ENCODE measurements at places on chromosomes 7 and 10.

- DNase-seq: no peak
Observed at GRCh38 chr10:72068901-72069446, 19.4 kb downstream of the SPOCK2 start.

GRCh38 chr10:32893434-32893833 is 64.6 kb downstream of the ITGB1 start:
- no peak for DNase-seq

DNA sequence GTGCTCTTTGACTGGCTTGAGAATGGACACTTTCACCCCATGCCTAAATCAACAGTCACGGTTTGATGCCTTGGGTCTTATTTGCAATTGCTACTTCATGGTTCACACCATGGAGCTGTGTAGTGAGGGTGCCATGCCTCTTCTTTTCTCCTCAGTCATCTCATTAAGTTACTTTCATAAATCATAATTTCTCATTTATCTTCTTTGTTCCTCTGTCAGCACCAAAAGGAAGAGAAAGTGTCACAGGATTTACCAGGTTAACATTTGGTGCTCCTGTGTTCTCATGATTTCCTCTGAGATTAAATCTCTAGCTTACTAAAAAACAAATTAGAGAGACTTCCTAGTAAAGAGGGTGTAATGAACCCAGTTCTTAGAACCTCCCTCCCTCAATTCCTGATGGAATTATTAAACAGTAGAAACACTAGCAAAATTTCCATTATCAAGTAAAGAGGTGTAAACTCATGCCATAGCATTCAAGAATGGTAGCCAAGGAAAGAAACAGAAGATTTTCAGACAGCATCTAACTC is 75.7 kb downstream of the RAMP3 start:
- no peak for DNase-seq

DNA sequence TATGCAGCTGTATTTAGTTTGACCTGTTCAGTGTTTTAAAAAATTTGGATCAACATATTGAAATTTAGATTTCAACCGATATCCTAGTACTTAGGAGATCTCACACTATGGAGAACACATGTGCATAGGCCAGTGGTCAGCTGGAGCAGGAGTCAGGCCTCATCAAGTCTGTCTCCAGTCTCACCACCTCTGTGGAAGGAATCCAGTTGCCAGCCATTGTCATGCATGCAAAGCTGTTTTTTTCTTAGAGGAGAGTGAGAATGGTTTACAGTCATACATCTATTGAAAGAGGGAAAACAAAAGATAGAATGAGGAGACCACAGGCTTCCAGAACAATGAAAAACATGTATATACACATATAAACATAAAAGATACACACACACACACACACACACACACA is 7.6 kb upstream of the CLEC5A start:
- DNase-seq: no peak

DNA sequence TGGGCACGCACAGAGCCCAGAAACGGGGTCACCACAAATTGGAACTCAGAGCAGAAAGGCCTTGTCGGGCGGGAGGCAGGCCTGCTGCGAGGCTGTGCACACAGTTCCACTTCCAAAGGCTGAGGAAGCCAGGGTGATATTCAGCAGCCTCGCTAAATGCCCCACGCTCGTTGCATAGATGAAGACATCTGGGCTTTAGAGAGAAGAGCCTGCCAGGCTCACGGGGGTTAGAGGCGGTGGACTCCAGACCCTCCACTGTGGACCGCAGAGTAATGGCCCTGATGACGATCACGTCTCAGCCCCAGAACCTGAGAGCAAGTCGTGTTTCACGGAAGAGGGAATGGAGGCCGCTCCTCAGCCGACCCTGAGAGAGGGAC is 104.2 kb downstream of the DNAJB6 start:
- no peak for DNase-seq

GRCh38 chr10:92692697-92693533 is 3.2 kb downstream of the HHEX start:
- no peak for DNase-seq

- no peak for DNase-seq
Observed at GRCh38 chr7:29319719-29320521, 125.3 kb downstream of the CHN2 start.

DNA sequence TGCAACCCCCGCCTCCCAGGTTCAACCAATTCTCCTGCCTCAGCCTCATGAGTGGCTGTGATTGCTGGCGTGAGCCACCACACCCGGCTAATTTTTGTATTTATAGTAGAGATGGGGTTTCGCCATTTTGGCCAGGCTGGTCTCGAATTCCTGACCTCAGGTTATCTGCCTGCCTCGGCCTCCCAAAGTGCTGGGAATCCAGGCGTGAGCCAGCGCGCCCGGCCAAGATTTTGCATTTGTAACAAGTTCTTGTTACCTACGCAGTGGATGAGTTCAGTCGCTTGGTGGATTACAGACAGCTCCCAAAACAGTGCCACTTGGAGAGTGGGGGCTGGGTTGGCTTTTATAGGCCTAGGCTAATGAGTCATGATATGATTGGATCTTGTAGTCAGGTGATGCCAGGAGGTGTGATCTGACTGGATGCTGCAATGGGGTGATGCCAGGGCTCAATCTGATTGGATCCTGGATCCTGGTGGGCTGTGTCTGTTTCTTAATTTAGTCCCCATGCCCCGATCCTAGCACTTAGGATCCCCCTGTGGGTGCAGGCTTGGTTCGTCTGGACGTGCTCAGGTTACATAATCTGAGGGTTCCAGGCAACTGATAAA is 20.3 kb downstream of the SBDS start:
- no peak for DNase-seq

GRCh38 chr10:106830006-106830405 is 334.5 kb downstream of the SORCS1 start:
- DNase-seq: no peak

GRCh38 chr10:123327896-123328295 is 173.7 kb downstream of the BUB3 start:
- DNase-seq: no peak

DNA sequence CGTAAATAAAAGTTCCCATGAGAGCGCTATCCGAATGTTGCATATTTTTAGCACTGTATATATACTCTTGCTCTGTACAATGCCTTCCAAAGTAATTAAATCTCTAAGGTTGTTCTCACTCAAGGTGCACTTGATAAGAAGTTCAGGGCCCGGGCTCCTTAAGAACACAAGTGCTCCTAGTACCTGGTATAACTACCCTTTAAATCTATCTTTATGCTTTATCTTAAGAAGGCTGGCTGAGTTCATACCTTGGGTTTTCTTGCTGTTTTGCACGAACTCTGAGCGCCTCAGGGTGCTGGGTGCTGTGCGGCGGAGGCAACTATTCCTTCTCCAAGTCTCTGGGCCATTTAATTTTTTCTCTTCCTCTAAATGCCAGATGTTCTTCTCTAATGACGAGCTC is 80.4 kb downstream of the DNMBP start:
- DNase-seq: no peak

- DNase-seq: no peak
Observed at GRCh38 chr7:12711124-12711523, 23.7 kb downstream of the ARL4A start.

- DNase-seq: no peak
Observed at GRCh38 chr10:95276367-95277200, 14.2 kb downstream of the PDLIM1 start.

GRCh38 chr10:111017098-111017497 is 59.7 kb upstream of the ADRA2A start:
- no peak for DNase-seq

- DNase-seq: no peak
Observed at GRCh38 chr7:49878089-49878488, 104.7 kb downstream of the VWC2 start.

DNA sequence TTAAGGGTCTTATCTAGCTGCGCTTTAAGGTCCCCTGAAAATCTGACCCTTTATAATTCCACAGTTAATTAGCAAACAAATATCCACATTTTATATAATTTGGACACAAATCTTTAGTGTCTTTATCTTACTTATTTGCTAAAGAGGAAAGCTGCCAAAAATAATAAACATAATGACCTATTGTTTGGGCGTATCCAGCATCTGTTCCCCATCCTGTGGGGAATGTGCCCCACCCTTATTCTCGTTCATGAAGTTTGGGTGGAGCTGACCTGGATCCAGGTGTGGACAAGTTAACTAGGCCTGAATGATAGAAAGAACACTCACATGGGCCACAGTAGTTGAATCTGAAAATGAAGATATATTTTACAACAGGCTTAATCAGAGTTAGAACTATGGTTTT is 218.3 kb downstream of the CRPPA start:
- no peak for DNase-seq

DNA sequence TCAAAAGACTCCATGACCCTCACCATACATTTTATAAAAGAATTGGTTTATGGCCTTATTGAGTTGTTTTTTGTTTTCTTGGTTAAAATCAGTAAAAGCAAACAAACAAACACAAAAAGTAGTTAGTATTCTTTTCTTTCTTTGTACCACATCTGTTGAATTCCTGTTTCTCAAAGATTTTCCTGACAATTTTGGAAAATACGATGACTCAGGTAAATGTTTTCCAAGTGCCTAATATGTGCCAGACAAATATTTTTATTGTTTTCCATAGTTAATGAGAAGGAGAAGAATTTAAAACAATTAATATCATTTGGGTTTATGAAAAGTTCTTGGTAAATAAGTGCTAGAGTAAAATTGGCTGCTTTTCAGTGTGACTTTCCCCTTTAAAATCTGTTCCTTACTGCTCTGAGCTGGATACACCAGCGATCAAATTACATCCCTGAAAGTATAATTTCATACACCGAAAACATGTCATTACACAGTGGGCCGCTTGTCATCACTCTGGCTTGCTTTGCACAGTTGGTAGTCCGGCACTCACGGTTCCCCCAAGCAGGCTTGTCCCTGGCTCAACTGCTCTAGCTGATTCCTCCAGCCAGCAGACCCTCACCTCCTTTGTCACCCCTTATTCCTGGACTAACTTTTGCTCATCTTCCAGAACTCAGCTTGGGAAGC is 80.5 kb downstream of the TBXAS1 start:
- DNase-seq: no peak

DNA sequence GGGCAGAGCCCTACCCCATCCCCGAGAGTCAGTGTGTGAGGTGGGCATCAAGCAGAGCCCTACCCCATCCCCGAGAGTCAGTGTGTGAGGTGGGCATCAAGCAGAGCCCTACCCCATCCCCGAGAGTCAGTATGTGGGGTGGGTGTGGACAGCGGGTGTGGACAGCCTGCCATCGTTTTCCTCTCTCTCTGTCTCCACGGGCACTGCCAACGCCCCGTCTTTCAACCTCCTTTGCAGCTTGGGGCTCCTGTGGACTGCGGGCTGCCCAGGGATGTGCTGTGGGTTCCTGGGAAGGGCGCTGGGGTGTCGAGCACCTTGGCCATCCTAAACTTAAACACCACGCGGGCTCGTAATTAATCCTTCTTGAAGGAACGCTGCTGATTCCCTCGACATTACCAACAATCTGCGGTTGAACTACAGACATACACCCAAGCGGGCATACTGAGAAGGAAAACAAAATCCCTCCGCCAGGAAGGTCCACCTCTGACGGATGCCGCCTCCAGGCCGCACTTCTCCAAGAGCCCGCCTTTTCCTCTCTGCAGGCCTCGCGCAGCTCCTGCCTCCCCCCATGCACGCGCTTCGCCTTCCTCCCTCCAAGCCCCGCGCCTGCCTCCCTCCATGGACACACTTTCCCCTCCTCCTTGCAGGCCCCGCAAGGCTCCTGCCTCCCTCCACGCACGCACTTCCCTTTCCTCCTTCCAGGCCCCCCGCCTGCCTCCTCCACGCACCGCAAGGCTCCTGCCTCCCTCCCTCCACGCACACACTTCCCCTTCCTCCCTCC is 65.1 kb downstream of the ADARB2 start:
- DNase-seq: no peak

- DNase-seq: no peak
Observed at GRCh38 chr7:104572554-104572953, 244.2 kb downstream of the LHFPL3 start.

- DNase-seq: no peak
Observed at GRCh38 chr10:93152136-93152535, 78.4 kb downstream of the CYP26A1 start.

DNA sequence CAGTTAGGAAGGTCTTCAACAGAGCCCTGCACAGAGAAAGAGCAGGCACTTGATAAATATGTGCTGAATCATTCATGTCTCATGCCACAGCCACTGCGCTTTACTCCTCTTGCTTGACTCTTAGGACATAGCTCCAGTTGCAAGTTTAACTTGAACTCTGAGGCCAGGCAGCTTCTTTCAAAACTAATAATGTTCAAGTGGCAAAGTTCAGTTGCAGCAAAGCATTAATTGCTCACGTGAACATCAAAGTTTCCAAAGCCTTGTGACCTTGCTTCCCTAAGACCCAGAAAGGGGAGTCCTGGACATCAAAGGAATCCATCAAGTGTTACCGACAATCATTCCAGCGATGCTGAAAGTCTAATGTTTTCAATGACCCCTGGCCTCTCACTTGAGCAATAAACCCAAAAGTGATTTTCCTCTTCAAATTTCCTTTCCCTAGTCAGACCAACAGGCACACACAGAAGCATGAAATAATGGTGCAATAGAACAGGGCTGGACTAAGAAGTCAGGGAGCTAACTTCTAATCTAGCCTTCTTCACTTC is 21.8 kb upstream of the TECTB start:
- no peak for DNase-seq

DNA sequence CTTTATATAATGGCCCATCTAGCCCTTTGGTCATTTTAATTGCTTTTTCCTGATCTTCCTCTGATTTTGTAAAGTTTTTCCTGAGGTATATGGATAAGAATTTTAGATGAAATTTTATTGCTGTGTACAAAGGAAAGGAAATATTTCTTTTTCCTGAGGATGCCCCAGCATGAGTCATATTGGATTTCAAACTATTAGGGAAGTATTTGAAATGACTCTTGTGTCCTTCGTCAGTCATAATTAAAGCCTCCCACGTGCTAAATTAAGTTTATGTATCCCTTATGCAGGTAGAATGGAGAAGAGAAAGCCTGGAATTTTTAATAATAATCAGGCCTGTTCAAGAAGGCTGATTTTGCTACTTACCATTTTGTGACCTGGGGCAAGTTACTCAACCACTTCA is 82.6 kb upstream of the GLI3 start:
- DNase-seq: no peak

DNA sequence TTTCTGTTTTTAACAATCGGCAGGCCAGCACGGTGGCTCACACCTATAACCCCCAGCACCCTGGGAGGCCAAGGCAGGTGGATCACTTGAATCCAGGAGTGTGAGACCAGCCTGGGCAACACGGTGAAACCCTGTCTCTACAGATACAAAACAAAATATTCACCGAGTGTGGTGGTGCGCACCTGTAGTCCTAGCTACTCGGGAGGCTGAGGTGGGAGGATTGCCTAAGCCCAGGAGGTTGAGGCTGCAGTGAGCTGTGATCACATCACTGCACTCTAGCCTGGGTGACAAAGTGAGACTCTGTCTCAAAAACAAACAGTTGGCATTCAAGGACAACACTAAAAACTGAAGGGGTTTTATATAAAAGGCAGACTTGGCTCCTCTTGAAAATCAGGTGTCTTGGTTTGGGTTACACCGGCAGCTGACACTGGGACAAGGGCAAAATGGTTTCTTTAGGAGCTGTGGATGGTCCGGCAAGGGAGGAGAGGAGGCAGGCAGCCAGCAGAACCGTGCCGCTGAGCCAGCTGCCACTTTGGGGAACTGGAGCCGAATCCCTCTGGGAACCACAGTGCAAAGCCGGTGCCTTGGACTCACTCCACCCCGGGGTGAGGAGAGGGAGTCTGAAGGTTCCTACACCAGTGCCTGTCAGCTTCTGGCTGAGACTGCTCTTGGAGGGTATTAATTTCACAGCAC is 52.6 kb downstream of the CHST3 start:
- DNase-seq: no peak

All from activated gamma-delta T cell treated with Interleukin-2 at 50 U/mL for 16 hours (primary cell).